ENCODE measurements at places on chromosomes 16 and 17.
A peak's percentile ranks its signal among the peaks of the same experiment; 100 is the strongest.

DNA sequence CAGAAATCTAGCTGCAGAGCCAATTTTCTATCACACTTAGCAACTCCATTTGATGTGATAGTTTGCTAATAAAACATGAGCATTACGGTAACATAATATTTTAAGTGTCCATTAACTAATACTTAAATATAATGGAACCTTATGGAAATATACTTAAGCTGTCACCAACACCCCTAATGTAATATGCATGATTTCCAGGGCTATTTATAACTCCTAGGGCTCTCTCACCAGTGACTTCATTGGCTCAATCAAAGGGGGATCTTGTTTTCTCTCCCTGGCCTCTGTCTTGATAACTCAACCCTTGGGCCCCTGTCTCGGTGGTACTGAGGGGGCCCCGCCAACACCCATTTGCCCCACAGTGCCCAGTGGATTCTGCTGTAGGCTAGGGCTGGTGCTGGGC, 170.4 kb downstream of the SALL1 start:
- DNase-seq, result no peak

DNA sequence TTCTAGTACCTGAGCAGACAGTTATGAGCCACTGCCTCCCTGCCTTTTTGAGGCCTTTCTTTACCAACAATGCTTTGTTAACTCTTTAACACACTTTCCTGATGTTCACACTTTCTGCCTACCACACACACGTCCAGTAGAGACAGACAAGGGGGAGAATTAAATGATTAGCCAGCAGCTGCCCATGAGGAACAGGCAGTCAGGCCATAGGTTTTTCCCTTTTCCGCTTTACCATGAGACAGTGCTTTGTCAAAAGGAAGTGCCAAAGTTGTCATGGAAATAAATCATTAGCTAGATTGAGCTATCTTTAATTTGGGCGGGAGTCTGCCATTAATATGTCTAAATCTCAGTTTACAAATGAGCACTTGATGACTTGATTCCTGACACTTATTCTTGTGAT, 102.1 kb downstream of the PITPNC1 start:
- DNase-seq, result no peak

- DNase-seq, result no peak
Observed at GRCh38 chr16:4825196-4825595, 21.9 kb downstream of the GLYR1 start.

- DNase-seq, result no peak
Observed at GRCh38 chr17:39090908-39091665, 60.4 kb downstream of the PLXDC1 start.

DNA sequence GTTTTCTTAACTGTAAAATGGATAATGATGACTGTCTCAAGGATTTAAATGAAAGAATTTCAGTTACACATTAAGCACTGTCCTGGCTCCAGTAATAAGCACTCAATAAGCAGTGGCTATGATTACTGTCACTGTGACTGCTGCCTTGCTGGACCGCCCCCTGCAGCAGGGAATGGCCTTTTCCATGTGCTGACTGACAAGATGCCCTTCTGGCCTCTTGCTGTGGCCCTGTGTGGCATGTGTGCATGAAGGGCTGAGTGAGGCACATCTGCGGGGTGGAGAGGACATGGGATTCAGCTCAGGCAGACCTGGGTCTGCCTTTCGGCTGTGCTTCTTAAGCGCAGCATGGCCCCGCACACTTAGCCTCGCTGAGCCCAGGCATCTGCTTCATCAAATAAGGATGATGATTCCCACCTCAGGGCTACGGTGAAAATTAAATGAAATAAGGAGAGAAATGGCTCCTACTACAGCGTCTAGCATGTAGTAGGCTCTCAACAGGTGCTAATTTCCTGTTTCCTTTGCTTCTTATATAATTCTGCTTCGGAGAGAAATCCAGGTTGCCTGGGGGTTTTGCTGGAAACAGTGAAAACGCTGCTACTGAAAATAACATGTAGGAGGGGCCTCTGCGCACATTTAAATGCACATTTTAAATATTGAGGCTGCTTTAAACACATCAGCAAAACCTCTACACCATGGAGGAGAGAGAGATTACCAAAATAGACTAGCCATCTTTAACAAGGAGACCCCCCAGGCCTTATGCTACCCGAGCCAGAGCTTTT, 183.9 kb downstream of the PARN start:
- no peak for DNase-seq

DNA sequence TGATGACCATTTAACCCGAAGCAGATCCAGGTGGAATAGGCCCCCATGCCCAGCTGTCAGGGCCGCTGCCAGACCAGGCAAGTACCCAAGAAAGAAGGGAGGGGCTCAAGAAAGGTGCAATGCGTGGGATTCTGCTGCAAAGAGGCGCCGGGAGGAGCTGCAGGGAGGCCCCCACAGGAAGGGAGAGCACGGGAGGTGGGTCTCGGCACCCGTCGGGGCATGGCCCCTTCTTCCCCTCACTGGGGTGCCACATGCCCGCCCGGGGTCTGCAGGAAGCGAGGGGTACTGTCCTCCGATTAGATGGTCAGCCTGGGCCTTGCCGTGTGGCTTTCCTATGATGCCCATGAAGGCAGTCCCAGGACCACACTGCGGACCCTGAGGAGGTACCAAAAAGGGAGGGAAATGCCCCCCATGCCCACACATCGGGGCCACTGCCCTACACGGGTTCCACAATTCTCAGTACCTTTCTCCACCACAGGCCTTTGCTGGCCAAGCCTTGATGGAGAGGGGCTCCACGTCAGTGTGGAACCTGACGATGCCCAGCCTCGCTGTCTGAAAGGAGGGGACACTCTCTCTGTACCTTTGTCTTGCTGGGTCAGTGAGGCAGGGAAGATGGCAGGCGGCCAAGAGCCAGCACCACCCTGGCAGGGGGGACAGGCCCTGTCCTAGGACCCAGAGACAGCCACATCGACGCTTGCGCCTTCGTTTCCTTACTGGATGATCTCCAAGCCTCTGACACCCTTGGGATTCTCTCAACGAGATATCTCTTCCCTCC, 45.5 kb upstream of the DNAH17 start:
- DNase-seq, result no peak

GRCh38 chr16:24700549-24701392, 28.7 kb upstream of the TNRC6A start:
- DNase-seq, result peak; percentile 89

DNA sequence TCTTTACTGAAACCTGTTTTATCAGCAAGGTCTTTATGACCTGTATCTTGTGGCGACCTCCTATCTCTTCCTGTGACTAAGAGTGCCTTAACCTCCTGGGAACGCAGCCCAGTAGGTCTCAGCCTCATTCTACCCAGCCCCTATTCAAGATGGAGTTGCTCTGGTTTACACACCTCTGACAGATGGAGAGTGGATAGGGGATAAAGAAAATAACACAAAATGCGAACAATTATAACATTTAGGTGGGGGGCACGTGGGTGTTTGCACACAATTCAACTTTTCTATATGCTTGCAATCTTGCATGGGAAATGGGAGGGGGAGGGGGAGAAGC, 83.3 kb downstream of the RMI2 start:
- no peak for DNase-seq

DNA sequence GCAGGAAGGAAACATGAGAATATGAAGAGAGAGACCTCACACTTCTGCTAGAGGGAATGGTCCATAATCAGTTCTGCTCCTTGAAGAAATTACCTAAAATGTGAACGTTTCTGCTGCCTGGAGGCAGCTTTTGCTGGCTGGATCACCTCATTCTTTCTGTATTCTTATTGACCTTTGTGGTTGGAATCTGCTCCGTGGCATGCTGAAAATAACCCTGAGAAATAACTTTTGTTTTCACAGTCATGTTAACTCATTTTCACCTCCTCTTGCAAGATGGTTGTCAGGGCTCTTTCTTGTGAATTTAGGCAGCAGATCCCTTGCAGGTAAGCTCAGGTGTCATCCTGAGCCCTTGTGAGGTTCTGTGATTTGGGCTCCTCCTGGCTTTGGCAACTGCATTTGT, 70.2 kb downstream of the IRF8 start:
- no peak for DNase-seq

- no peak for DNase-seq
Observed at GRCh38 chr16:30010844-30011713, at the start of gene DOC2A. Gene DOC2A (minus strand): TSS chr16:30011027. CDS start chr16:30010222, 805 bp downstream.

DNA sequence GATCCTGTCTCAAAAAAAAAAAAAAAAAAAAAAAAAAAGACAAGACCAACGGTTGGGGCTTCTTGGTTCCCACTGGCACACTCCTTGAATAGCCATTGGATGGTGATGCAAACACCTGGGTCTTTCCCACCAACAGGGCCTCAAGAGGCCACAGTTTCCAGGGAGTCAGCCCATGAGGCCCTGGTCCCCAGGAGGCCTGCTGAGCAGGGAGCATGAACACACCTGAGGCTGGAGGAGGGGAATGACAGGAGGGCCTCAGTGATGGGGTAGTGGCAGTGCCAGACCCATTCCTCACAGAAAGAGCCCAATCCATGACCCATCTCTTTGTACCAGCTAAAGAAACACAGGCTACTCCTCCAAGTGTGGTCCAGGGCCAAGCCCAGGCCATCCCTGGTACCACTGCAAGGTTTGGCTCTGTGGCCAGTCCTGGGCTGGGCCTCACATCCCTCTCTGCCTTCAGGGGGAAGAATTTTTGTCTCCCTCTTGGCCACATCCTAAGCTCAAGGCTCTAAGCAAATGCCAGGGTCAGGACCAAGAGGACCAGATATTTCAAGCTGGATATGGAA, 13.9 kb downstream of the ARL2BP start:
- DNase-seq, result no peak

- DNase-seq, result no peak
Observed at GRCh38 chr16:17357307-17358062, 113.3 kb downstream of the XYLT1 start.

GRCh38 chr16:67801241-67801640, 5.1 kb downstream of the RANBP10 start:
- no peak for DNase-seq

DNA sequence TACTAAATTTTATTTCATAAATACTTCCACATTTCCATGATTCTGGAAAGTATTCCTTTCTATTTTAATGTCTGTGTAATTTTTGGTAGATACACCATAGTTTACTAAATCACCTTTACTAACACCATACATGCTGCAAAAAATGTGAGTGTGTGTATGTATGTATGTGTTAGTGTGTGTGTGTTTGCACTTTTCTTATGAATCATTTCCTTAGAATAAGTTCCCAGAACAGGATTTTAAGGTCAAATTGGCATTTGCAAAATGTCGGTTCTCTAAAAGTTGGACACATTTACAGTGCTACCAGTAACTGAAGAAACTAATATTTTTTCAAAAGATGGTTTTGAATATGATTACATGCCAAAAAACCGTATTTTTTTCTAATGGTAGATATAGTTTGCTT, 137.1 kb downstream of the CYB561 start:
- DNase-seq, result no peak

- DNase-seq, result no peak
Observed at GRCh38 chr17:20200016-20200795, 191.0 kb downstream of the SPECC1 start.

DNA sequence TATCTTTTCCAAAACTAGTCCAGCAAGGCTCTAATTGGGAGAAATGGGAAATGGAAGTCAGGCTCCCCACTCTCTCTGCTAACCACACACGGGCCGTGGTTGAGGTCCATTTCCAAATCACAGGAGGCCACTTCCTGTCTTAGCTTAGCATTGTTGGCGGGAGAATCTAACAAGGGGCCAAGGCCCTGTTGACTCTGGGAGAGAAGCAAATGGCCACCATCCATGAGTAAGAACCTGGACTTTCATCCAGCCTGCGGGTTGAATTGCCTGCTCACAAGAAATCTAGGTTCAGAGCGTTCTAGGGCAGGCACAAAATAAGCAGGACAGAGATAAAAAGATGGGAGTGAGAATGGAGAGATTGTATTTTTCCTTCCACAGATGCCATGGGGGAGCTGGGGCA, 5.7 kb downstream of the FAM20A start:
- DNase-seq, result no peak

DNA sequence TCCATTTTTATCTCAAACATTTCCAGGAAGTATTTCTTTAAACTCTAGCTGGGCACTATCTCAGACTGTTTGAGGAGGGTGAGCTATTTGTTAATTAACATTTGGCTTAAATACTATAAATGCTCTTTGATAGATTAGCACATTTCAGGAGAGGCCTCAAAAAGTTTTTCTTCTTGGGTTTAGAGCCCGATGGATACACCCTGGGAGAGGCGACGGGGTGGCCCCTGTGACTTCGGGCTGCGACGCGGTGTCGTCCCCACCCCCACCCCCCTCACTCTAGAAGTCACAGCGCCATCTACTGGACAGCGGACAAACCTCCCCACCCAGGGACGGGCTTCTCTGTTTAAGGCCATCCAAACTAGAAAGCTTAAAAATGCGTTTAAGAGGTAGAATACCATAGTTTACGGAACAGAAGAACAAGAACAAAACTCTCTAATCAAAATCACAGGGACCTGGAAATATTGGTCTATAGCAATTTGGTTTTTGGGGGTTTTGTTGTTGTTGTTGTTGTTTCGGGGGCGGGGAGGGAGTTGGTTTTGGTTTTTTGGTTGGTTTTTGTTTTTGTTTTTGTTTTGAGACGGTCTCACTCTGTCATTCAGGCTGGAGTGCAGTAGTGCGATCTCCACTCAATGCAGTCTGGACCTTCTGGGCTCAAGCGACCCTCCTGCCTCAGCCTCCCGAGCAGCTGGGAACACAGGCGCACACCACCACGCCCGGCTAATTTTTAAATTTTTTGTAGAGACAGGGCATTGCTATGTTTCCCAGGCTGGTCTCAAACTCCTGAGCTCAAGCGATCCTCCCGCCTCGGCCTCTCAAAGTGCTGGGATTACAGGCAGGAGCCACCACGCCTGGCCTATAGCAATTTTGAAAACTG, 254.4 kb downstream of the C16orf95 start:
- DNase-seq, result peak; percentile 70

DNA sequence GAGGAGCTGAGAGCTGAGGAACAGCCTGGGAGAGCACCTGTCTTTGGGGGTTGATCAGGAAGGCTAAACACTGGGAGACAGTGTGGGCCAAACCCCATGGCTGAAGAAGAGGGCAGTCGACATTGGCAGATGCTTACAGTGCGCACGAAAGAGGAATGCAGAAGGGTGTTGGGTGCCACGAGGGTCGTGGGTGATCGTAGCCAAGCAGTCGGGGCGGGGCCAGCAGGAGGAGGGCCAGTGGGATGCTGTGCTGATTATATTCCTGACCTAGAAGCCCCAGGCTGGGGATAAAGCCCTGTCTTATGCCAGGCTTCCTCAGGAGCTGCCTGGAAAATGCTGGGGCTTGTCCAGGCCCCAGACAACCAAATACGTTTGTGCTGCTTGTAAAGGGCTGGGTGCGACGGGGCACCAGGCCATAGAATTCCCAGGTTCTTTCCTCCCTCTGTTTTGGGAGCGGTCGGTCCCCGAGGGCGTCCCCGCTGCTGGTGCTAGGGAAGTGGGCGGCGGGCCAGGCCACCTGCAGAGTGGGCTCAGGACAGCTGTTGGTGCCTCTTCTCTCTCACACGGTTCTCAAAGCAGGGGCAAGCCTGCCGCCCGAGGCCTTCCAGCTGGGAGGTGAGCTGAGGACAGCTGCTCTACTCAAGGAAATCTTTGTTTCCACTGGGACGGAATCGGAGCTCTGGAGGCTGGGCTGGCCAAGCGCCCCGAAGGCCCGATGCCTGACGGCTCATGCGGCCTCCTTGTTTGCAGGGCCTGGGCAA, 10.0 kb downstream of the C1QTNF1 start:
- no peak for DNase-seq

GRCh38 chr16:68889508-68890150, 46.3 kb downstream of the TANGO6 start:
- no peak for DNase-seq

Measured in A549 (cell line).